Stimulated activated CD8-positive, alpha-beta memory T cell treated with anti-CD3 and anti-CD28 coated beads, Interleukin-15, amount 100 ng/mL, for 24 hours (primary cell): ENCODE measurements at places on chromosomes 2 and 18.

DNA sequence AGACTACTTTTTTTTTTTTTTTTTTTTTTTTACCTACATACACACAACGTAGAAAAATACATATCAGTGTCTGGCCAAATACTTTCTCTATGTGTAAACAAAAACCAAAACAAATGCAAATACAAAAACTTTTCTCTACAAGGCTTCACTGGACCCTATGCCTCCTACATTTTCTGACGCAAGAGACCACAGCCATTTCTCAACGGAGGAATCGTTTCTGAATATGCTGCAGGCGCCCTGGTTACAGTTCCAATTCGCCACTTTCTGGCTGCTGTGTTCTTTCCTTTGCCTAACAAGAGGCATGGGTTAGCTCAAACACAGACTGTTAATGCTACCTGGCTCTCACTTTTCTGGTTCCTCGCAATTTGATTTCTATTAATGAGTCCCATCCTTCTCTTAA, 96.4 kb downstream of the EPB41L3 start:
- no peak for DNase-seq

- no peak for DNase-seq
Measured at GRCh38 chr2:64179582-64180321, 35.5 kb upstream of the PELI1 start.

DNA sequence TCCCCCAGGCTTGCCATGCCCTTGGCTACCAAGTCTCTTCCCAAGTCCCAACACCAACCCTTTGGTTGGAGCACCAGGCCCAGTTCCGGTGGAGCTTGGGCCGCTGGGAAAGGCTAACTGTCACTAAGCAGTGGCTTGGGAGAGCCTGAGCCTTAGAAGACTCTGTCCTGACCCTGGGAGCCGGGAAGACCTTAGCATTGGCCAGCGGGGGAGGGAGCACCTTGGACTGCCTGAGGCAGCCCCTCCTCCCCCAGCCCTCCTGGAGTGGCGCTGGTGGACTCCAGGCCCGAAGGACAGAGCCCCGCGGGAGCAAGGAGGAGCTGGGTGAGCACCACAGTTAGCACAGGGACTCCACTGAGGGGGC, 62.5 kb upstream of the POMC start:
- DNase-seq, result no peak

DNA sequence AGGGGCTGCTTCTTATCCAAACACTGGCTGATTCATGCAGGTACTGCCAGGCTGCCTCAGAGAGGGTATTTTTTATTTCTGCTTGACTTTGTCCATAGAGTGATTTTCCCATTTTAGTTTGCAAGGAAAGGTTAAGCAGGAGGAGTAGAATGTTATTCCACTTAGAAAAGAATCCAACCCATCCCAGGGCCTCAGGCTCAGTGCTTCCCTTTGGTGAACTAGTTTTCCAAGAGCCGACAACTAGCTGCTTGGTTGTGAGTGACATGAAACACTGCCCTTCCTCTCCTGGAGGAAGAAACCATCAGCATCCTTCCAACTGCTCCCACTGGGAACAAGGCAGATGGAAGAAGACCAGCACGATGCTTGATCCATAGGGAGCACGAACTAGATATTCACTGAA, 58.5 kb downstream of the BCL2 start:
- DNase-seq, result no peak

DNA sequence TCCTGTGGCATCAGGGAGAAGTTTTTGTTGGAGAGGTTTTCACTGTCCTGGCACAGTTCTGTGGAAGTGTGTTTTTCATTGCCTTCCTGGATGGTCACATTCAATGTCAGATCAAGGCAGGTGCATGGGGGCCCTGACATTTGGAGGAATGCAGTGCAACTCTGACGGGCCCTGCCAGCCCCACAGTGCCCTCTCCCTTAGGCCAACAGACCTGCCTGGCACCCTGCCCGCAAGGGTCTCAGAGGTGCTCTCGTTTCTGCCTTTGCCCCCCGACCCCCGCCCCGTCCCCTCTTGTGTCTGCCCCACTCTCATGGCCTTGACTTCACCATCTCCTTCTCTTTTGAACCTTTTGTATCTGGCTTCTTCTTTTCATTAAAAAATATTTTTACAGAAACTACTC, 257.2 kb upstream of the HDAC4 start:
- no peak for DNase-seq

DNA sequence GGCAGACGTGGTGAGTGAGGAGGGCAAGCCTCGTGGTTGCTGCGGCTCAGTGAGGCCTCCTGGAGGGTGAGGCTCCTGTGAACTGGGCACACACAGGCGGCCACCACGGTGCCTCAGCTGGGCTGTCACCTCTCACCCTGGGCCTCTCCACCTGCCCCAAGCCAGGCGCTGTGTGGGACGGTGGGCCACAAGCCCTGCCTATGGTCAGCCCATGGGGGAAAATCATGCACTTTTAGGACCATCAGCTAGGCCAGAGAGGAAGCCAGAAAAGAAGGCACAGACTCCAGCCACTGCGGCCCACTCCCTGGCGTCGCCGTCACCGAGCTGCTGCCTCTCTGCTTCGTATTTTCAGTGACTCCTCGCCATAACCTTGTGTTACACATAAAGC, 28.5 kb upstream of the HS6ST1 start:
- DNase-seq, result no peak

DNA sequence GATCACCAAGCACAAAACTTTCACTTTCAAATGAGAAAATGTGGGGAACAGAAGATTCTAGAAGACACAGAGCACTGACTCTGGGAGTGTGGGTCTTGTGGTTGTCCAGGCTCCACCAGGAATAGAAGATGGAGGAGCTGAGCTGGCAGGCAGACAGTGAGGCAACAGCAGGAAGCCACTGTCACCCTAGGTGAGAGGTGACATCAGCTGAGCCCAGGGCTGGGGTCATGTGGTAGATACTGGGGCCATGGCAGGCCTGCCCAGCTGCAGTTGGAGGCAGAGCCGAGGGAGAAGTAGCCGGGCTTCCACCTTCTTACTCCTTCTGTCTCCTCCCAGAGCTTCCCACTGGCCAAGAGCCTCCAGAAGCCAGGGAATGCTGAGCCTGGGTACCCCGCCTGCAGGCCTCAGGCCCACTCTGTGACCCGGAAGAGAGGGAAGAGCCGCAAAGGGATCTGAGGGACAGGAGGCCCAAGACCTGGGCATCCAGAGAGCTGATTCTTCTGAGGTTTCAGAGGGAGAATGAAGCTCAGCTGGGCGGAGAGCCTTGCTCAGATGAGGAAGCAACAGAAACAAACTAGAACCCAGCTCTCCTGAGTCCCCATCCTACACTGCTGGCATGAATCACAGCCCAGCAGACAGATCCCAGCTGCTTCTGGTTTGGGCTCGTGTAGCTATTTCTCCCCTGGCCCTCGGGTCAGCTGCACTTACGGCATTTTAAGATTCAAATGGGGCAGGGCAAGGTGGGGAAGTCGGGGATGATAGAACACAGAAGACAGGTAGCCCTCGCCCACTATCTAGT, 39.8 kb upstream of the ASAP2 start:
- no peak for DNase-seq

DNA sequence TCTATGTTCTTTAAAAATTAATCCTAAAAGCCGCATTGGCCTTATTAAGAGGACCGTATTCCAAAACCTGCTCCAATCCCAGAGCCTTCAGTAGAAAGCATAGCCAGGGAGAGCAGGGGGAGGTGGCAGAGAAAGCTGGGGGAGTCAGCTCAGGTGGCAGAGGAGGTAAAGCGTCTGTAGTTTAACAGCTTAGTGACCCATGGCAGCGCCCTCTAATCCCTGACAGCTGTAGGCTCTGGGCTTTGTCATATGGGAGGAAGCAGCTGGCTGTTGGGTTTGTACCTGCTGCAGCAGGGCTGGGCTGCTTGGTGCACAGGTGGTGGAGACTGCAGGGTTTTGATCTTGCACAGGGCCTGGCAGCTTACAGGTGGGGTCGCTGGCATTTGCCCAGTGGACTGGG, 50.6 kb downstream of the THNSL2 start:
- DNase-seq, result no peak

- no peak for DNase-seq
Measured at GRCh38 chr2:75054296-75054695, 95.9 kb downstream of the POLE4 start.

GRCh38 chr18:23277399-23277798, 142.1 kb downstream of the CABLES1 start:
- no peak for DNase-seq

- DNase-seq, result no peak
Measured at GRCh38 chr2:37698931-37699481, 27.6 kb upstream of the CDC42EP3 start.

- no peak for DNase-seq
Measured at GRCh38 chr2:225468131-225468530, 68.6 kb downstream of the NYAP2 start.

DNA sequence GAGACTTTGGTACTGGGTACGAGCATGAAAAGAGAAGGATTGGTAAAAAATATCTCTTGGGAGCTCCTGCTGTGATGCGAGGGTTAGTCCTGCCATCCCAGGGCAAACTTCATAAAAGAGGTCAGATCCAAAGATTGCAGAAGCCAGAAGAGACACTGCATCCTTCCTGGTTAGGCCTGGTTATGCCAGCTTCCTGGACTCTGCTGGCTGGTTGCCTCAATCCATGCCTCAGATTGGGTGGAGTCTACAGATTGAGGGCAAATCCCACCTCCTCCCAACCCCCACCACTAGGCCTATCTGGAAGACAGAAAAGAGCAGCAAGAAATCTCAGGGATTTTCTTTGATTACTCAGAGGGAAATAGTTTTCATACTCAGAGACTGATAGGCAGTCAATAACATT, 5.3 kb upstream of the ACADL start:
- no peak for DNase-seq

DNA sequence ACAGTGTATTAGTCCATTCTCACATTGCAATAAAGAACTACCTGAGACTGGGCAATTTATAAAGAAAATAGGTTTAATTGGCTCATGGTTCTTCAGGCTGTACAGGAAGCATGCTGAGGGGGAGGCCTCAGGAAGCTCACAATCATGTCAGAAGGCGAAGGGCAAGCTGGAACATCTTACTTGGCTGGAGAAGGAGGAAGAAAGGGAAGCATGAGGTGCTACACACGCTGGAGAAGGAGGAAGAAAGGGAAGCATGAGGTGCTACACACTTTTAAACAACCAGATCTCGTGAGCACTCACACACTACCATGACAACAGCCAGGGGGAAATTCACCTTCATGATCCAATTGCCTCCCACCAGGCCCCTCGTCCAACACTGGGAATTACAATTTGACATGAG, 95.3 kb upstream of the FAM110C start:
- no peak for DNase-seq
